ENCODE measurements at places on chromosomes 16 and 17.
A peak's percentile ranks its signal among the peaks of the same experiment; 100 is the strongest.

DNA sequence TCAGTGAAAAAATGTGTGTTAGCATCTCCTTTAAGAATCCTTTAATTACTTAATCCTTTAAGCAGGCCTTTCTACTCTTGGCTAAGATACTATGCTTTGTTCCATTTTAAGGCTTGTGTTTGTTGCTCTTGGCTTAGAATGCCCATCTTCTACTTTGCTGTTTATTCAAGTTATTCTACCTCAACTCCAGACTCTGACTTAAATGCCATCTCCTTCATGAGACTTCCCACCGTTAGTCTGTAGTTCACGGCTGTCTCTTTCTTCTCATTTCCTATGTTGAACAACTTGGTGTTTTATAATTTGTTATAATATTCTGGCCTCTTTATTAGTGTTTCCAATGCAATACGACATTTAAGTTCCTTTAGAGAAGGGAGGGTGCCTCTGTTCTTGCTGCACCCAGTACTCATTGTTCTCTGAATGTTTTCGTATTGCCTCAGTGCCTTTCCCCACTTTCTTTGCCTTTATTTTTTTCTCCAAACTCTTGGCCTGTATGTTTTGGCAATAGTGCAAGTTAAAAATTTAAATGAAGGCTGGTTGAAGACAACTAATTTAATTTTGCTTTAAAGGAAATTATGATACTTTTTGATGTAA, 6.1 kb upstream of the KRT10 start:
- no peak for DNase-seq

DNA sequence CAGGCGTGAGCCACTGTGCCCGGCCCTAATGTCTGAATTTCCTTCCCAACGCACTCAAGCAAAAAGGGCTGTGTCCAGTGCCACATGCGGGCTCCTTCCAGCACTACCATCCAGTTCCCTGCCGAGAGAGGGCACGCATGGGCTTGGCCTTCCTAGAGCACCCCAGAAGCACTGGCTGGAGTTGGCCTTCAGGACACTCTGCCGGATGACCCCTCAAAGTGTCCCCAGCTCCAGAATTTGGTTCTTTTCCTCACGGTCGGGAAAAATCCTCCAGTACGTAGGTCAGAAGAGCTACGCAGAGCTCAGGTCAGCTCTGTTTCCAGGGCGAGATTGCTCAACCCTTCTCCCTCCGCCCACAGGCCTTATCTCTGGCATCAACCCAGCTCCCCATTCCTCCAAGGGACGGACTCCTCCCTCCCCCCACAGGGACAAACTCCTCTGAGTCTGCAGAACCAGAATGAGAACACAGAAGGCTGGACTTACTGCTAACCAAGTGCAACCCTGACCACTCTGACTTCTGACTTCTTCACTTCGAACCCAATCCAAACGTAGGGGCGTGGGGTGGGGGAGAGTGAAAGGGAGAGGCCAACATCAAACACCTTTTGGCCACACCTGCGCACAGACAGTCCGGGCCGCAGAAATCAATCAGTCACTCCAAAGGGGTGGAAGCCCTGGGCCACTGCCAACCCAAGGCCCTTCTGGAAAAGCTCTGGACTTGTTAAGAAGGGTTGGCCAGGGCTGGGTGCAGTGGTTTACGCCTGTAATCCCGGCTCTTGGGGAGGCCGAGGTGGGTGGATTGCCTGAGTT, 3.6 kb downstream of the CDC42EP4 start:
- peak; percentile 28 for DNase-seq

DNA sequence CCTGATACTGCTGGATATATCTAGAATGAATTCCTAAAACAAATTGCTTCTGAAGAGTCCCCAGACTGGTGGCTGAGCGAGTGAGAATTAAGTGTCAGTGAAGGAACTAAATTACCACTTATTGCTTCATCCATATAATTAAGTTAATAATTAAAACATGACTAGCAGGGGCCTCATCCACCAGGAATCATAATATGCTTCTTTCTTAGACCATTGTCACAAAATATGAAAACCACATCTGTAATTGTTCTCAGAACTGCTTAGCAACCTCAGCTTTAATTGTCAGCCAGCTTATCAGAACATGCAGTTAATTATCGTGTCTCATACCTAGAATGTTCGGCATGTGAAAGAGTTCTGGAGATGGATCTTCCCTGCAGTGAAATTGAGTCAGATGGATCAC, 21.2 kb upstream of the PIRT start:
- no peak for DNase-seq

DNA sequence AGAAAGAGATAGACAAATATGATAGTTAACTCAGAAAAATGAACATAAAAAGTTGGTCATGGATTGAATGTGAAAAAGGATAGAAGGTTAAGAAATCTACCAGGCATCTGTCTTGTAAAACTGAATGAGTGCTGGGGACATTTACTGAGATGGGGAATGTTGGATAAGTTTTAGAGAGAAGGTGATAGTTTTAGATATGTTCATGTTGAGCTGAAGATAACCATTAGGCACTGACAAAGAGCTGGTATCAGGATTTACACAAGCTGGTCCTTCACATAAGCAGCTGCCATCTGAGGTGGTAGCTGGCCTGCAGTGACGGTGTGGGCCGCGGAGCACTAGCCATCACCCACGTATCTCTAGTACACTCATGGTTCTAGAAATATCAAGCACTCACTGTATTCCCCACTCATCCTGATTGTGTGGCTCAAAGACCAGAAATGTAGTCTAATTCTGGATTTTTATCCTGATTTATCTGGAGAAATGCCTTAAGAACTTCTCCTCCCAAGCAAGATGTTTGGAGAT, 194.4 kb upstream of the KCNJ16 start:
- DNase-seq = no peak

- DNase-seq = no peak
Measured at GRCh38 chr16:1105888-1106620, 10.0 kb upstream of the C1QTNF8 start.

- DNase-seq = no peak
Measured at GRCh38 chr17:65898651-65899050, 293.3 kb downstream of the CEP112 start.

DNA sequence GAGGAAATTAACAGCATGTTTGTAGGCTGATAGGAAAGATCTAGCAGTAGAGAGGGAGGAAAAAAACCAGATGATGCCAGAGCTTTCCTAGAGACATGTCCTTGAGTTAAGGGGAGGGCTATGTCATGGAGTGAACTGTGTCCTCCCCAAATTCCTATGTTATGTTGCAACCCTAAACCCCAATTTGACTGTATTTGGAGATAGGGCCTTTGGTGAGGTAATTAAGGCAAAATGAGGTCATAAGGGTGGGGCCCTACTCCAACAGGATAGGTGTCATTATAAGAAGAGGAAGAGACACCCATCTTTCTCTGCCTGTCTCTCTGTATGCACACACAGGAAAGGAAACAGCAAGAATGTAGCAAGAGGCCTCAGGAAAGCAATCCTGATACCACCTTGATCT, 195.3 kb upstream of the AXIN2 start:
- DNase-seq = no peak

- DNase-seq = no peak
Measured at GRCh38 chr17:43411749-43412148, 13.0 kb downstream of the ARL4D start.

- no peak for DNase-seq
Measured at GRCh38 chr16:61770301-61770700, 265.9 kb downstream of the CDH8 start.
